ENCODE measurements at places on chromosomes 16 and 17. TPM values are rescaled to one million over a fixed set of nuclear protein-coding genes. Genes with fewer than 3 reads are reported as not detected.
A peak's percentile ranks its signal among the peaks of the same experiment; 100 is the strongest.

DNA sequence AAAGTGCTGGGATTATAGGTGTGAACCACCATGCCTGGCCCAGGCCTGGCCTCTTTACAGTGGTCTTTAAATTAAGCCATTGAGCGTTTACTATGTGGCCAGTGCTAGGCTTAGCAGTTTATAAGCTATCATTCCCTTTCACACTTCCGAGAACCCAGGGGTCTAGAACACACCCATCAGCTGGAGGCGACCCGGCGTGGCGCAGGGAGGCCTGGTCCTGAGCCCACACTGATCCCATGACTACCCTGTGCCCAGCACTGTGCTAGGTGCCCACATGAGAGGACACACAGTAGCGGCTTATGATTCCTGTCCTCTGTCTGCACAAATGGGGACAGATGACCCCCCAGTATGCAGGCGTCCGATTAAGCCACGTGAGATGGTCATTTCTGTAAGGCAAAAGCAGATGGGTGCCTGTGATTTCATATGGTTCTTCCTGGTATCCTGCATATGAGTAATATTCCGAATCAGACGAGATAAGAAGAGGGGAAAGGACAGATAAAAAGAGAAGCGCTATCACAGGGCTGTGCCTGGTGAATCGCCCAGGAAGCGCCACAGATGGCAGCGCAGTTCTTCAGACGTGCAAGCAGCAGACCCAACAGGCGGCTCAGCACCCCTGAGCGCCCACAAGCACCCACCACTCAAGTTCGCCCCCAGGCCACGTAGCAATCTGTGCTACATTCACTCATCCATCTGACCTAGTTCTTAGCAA lies 5.3 kb downstream of the OSGIN1 start:
- H3K36me3 ChIP-seq: no peaks in the 10 kb centered on the region
- H3K4me1 ChIP-seq: no peaks in the 10 kb centered on the region
- H3K4me3 ChIP-seq: no peak overlapping the region
- peaks cover 6% of the 10 kb centered on the region for H3K27me3 ChIP-seq

- no peak overlapping the region for H3K27ac ChIP-seq
- DNase-seq: no peak
- H3K4me1 ChIP-seq: peaks cover 2% of the 10 kb centered on the region
- H3K4me3 ChIP-seq: no peak overlapping the region
Measured at GRCh38 chr17:27486741-27487140, 30.5 kb downstream of the KSR1 start.

- H3K36me3 ChIP-seq: no peaks in the 10 kb centered on the region
- no peak overlapping the region for H3K27ac ChIP-seq
- H3K4me3 ChIP-seq: peak overlapping the region; percentile 70
- no peaks in the 10 kb centered on the region for H3K27me3 ChIP-seq
Measured at GRCh38 chr17:66302761-66303626, 581 bp downstream of the PRKCA start.

- no peaks in the 10 kb centered on the region for H3K4me1 ChIP-seq
- H3K4me3 ChIP-seq: no peak overlapping the region
- H3K27me3 ChIP-seq: no peaks in the 10 kb centered on the region
- DNase-seq: no peak
- no peaks in the 10 kb centered on the region for H3K36me3 ChIP-seq
Measured at GRCh38 chr17:81310949-81311550, 15.9 kb upstream of the SLC38A10 start.

DNA sequence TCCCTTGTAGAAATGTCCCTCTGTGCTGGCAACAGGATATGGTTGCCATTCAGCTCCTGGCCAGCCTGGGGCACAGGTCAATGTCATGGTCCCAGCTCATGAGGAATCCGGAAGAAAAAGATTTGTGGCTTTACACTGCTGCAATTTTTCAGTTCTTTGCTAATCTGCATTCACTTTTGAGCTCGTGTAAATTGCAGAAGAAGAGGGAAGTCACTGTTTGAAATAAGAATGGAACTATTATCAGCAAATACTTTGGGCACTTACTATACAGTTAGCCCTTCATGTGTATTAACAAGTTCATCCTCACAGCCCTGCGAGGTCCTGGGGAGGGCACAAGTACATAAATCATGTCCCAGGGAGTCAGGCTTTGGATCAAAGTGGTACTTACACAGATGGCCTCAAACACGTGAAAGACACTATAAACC lies 14.2 kb downstream of the SLC47A2 start:
- no peak overlapping the region for H3K27ac ChIP-seq
- H3K4me3 ChIP-seq: no peak overlapping the region
- no peaks in the 10 kb centered on the region for H3K4me1 ChIP-seq
- no peaks in the 10 kb centered on the region for H3K27me3 ChIP-seq
- no peaks in the 10 kb centered on the region for H3K36me3 ChIP-seq
- no peak for DNase-seq

Gene IL17C
- polyA plus RNA-seq: not detected
